Ecto neural progenitor cell (in vitro differentiated cells): ENCODE measurements at places on chromosomes 5 and 9.

GRCh38 chr5:149387081-149387631 lies 8.1 kb upstream of the IL17B start:
- DNase-seq, result no peak

GRCh38 chr9:137353223-137354152 lies 51.4 kb upstream of the NRARP start:
- DNase-seq, result no peak

DNA sequence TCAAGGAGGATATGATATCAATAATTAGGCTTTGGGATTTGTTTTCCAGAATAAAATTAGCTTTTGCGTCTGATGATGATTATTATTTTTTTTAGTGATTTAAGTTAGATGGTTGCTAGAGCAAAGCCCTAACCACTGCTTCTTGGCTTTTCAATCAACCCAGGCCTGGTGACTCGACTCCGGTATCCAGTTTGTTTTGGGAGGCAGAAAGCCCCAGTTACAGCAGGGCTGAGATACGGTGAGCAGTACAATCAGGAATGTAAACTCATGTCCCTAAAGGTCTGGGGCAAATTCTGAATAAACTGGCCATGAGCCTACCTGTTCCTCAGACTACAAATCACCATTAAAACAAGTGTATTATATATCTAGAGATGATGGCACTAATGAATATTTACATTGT lies 24.4 kb upstream of the CYFIP2 start:
- no peak for DNase-seq

DNA sequence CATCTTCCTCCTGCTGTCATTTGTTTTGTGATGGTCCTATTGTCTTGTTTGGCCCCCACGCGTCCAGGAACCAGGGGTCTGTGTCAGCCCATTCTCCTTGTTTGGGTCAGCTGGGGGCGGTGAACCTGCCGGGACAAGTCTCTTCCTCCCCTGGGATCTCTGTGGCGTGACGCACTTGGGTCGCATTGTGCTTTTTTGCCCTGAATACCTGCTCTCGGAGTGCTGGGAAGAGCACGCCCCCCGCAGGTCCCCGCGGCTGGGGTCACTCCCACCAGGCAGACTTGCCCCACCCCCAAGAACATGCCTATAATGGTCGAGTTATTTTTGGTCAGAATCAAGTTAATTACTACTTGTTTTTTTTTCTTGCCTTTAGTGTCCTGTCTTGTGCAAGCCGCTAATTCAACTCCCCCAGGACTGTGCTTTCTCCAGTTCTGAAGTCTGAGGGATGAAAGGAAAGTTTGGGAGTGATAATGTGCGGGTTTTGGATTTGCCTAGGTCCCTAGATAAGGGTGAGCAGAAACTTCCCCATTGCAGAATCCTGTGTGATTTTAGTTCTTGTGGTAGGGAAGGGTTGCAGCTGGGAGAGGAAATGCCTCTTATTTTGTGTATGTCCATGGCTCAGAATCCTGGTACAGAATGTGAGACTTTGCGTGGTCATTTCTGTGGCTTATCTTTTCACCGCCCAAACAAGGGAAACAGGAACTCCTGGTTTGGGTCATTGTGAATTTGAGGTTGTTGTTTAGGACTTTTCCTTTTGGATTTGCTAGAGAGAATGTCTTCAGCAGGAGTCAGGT lies 789 bp downstream of the ACER2 start:
- DNase-seq, result no peak

DNA sequence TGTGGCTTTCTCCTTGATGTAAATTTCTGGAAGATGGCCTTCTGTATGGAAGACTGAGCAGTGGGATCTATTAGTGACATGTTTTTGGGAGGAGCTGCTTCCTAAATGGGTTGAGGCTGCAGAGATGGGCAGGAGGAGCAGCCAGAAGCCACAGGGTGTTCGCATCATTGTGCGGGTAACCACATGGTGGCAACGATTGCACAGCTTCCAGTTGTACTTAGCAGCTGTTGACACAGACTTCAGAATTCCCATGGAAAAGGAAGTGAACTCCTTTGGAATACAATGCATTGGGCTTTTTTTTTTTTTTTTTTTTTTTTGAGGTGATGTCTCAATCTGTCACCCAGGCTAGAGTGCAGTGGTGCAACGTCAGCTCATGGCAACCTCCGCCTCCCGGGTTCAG lies 297.3 kb downstream of the NR3C1 start:
- DNase-seq, result no peak

DNA sequence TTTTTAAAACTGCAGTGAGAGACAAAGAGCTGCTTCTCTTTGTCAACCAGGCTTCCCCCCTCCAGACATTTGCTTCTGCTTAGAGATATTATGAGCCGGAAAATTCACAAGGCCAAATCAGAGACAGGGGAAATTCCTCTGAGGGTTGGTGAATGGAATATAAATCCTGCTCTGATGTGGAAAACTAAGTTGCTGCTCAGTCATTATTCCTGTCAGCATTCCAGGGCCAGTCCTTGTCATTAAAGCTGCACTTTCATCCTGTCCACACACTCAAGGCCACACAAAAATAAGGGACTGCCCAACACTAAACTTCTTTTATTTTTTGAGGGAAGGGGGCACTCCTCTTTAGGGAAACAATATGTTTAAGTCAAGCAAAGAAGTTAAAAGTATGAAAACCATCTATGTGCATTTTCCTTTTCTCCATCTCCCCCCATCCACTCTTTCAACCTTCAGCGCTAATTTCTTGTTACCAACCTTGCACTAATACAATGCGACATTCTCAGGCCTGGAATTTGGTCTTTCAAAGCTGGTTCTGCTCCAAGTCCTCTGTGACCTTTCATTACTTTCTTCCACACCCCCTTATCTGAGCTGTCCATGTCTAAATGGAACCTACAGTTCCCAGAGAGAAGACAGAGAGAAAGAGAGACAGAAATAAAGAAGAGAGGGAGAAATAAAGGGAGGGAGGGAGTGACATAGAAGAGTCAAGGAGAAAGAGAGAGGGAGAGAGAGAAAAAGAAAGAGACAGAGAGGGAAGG lies 118.9 kb upstream of the S1PR3 start:
- DNase-seq, result no peak

DNA sequence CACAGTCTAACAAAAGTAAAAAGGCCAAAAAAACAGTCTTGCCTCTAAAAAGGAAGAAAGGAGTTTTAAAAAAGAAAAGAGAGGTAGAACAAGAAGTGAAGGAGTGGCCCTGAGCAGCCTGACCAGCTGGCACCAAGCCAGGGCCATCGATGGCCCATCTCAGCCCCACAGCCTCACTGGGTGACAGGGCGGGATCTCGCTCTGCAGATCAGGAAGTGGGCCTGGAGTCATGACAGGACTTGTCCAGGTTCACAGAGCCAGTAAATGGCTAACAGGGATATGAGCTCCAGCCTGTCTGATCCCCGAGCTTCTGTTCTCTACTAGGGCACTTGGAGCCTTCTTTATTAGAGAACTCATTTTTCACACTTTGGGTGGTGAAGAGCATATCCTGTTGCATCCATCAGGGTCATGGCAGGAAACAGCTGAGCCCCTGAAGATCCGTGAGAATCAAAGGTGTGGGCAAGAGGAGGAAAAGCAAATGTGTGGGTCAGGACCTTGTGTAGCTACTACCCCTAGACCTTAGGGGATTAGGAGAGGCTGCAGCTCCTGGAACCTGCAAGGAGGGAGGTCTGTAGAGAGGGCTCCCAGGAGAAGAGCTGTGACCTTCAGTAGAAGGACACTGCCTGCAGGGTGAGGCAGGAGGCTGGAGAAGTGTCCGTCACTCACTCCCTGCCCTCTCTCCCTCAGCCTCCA lies 299.0 kb upstream of the MSX2 start:
- DNase-seq, result no peak

- no peak for DNase-seq
Observed at GRCh38 chr5:137195483-137195882, 303.6 kb downstream of the SPOCK1 start.

- peak; percentile 26 for DNase-seq
Observed at GRCh38 chr9:135332979-135333748, 146.4 kb upstream of the PPP1R26 start.

DNA sequence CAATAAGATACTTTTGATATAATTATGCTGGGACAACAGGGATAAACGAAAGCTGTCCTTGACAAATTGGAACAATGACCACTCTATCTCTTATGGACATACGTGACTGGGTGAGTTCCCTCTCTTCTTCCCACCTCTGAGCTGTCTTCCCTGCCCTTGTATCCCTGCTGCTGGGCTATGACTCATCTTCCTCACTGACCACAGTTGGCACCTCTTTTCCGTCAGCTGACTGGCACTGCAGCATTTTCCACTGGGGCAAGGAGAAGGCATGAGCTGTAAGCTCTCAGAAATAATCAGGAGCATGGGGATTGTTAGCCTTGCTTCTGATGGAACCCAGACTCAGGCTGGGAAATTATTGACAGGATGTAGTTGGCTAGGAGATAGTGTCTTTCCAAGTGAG lies 48.7 kb downstream of the PCSK1 start:
- no peak for DNase-seq

- peak; percentile 79 for DNase-seq
Observed at GRCh38 chr9:34985311-34985899, 4.1 kb upstream of the DNAJB5 start.

DNA sequence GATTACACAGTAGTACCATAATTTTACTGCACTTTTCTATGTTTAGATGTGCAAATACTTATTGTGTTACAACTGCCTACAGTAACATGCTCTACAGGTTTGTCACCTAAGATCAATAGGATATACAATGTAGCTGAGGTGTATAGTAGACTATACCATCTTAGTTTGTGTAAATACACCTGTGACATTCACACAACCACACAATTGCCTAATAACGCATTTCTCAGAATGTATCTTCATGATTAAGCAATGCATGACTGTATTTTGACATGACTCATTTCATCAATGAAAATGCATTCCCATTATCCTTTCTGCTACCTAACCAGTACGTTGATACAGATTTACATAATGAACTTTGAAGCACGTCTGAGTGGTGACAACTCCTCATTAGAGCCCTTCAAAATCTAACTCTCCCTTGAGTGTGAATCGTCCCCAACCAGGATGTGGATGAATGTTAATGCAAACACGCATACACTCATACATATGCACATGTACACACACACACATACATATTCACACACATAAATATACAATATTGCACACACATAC lies 28.4 kb downstream of the GZMK start:
- DNase-seq, result no peak

GRCh38 chr9:91197232-91198181 lies 164.2 kb downstream of the AUH start:
- DNase-seq, result no peak

DNA sequence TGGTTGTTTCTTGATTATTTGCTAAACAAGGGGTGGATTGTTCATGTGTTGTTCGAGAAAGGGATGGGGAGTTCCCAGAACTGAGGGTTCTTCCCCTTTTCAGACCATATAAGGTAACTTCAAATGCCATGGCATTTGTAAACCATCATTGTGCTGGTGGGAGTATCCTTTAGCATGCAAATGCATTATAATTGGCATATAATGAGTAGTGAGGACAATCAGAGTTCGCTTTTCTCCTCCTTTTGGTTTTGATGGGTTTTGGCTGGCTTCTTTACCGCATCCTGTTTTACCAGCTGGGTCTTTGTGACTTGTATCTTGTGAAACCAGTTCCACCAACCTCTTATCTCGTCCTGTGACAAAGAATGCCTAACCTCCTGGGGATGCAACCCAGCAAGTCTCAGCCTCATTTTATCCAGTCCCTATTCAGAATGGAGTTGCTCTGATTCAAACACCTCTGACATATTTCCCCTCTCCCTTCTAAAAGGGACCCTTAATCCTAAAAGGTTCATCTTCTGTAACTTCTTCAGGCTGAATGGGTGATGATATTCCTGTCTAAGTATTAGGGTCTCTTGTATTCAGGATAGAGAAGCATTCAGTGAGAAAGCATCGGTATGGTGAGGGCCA lies 8.7 kb upstream of the FBN2 start:
- no peak for DNase-seq

- no peak for DNase-seq
Observed at GRCh38 chr9:135275163-135275562, 187.7 kb downstream of the OLFM1 start.

DNA sequence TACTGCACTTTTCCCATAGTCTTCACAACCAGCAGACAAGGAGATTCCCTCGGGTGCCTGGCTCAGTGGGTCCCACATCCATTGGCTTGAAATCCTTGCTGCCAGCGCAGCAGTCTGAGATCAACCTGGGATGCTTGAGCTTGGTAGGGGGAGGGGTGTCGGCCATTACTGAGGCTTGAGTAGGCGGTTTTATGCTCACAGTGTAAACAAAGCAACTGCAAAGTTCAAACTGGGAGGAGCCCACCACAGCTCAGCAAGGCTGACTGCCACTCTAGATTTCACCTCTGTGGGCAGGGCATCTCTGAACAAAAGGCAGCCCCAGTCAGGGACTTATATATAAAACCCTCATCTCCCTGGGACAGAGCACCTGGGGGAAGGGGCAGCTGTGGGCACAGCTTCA lies 512.3 kb upstream of the MPDZ start:
- no peak for DNase-seq

- DNase-seq, result no peak
Observed at GRCh38 chr9:112664531-112664930, 53.4 kb downstream of the INIP start.

DNA sequence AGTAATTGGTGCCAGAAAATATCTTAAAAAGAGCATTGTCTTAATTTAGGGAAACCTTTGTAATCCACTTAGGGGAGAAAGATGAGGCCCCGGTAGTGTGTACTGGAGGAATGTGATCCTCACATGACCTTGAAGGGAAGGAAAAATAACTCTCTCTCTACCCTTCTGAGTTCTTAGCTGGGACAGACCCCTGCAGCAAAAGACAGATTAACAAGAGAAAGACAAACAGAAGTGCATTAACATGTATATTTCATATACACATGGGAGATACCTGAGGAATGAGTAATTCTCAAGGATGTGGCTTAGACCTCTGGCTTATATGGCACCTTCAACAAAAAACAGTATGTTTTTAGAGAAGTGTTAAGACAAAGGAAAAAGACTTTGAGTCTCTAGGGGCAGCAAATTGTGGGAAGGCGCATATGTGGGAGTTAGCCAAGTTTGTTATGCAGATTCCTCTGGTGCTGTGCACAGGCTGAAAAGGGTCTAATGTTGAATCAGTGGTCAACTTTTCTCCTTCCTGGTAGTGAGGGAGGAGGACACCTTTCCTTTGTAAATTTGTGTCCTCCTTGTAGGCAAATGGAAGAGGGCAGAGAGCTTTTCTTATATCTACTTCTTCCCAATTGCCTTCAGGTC lies 138.8 kb downstream of the LRRC70 start:
- no peak for DNase-seq

GRCh38 chr5:171623551-171624097 lies 162.0 kb upstream of the SMIM23 start:
- peak; percentile 69 for DNase-seq

GRCh38 chr5:67530609-67531255 lies 334.1 kb upstream of the CD180 start:
- no peak for DNase-seq
